Ureter (tissue), 1 donor: ENCODE measurements at places on chromosomes 6 and 20.

- no peak for DNase-seq
Observed at GRCh38 chr6:32151863-32152768, at the start of gene PRRT1. Gene PRRT1, minus strand, starts transcription at chr6:32151939. Its CDS starts 112 bp downstream, at chr6:32151827.

- DNase-seq = no peak
Observed at GRCh38 chr20:48819821-48820648, 7.8 kb downstream of the PREX1 start.

DNA sequence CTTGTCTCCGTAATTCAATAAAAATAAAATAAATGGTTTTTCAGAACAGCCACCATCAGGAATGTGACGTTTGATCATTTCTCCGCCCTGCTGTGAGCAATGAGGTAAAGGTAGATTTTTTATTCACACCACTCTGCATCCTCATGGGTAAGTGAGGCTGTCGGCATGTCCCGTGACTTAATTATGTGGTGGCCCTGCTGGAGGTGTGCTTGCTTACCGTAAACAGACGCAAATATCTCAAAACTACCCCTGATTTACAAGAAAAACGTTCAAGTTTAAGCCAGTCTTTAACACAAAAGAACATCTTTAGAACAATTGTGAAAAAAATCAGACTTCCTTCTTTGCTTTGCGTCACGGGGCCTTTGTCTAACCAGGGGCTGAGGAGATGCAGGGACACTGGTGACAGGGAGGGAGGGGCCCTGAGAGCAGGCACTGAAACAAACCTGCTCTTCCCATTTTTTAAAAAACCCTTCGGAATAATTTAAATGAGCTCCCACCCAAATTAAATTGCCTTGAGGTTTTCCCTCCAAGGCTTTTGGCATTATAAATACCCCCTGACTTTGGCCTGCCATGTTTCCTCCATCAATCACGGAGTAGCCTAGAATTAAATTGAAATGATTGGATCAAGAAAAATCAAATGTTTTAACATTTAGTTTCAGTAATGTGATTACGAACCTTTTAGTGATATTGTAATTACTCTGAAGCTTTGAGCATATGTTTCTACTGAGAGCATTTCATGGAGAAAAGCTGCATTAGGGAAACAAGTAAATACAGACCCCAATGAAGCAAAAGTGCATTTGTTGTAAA is 13.4 kb downstream of the PRKN start:
- no peak for DNase-seq

DNA sequence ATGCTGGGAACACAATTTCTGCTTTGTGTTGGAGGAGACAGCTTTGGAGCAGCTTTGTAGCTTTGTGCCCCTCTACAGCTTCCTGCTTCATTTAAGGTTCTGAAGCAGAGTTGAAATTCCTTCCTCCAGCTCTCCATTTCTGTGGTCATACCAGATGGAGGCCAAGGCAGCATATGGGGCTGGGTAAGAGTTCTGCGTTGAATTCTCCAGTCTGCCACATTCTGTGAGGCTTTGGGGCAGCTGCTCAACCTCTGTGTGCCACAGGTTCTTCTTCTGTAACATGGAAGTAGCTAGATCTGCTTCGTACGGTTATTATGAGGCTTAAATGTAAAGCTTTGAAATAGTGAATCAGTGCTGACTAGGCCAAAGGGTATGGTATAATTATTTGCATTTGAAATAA is 2.9 kb upstream of the TRIM26 start:
- no peak for DNase-seq

- no peak for DNase-seq
Observed at GRCh38 chr20:49925901-49926454, 10.2 kb upstream of the RNF114 start.

DNA sequence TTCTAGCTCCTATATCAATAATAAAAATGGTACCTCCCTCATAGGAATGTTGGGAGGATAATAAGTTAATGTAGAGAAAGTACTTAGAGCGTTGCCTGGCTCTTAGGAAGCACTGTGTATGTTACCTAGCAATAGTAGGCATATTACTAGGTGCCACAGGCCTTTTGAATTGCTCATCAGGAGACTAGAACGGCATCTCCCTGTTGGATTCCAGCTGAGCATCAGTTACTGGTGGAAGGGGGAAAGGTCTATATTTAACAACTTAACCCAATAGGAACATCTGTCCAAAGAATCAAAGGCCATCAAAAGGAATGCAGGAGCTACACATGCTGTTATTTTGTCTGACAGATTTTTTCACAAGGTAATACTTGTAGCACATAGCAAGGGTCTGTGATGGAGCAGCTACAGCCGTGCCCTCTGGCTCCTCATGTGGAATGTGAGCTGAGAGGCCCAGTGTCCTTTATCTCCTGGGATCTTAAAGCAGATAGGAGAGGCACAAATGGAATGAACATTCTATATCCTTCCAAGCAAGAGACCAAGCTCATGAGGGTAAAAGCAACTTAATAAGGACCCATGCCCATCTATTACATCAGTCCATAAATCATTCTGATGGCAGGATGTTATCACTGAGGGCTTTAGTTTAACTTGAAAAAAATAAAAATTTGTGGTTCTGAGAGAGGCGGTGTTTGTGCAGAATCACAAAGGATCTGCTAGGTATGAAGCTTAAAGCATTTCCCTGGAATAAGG is 184.9 kb upstream of the LAMP5 start:
- no peak for DNase-seq

GRCh38 chr6:110781522-110782214 is 33.6 kb downstream of the CDK19 start:
- DNase-seq = no peak

GRCh38 chr6:43081043-43081442 is 4.9 kb downstream of the PTK7 start:
- no peak for DNase-seq

DNA sequence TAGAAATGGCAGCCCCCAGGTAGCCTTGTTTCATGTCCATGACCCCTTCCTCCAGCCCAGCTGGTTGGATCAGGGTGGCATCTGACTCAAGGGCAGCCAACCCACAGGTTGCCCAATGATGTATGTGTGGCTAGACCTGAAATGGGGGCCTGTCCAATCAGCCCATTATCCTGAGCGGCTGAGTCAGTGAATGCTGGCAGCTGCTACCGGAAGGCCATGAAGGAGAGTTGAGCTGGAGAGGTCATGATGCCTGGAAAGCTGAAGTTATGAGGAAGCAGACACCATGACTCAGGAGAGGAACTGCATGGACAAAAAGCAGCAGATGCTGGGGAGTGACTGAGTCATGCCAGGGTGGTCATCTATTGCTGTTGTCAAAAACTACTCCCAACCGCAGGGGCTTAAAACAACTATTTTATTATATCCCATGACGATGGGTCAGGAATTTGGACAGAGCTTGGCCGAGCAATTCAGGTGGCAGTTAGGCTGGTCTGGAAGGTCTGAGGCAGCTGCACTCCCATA is 67.3 kb downstream of the MDGA1 start:
- peak; percentile 81 for DNase-seq

GRCh38 chr6:62819640-62820039 is 391.6 kb upstream of the FKBP1C start:
- no peak for DNase-seq

DNA sequence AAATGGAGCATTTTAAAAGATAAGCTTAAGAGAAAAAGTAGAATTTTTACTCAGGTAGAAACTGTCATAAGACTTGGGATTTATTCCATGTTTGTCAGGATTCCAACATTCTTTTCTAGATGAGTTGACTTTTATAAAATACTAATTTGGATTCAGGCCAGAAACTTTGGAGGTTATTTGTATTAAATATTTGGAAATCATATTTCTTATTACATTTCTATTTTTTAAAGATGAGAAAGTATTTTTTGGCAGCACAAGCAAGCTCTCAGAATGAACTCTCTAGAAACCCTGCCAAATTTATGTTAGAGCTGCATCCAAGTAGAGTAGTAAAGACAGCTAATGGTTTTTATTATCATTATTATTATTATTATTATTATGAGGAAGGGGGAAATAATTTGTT is 1014.9 kb upstream of the GJE1 start:
- DNase-seq = no peak

- DNase-seq = no peak
Observed at GRCh38 chr20:15033269-15033668, 695.9 kb upstream of the FLRT3 start.

DNA sequence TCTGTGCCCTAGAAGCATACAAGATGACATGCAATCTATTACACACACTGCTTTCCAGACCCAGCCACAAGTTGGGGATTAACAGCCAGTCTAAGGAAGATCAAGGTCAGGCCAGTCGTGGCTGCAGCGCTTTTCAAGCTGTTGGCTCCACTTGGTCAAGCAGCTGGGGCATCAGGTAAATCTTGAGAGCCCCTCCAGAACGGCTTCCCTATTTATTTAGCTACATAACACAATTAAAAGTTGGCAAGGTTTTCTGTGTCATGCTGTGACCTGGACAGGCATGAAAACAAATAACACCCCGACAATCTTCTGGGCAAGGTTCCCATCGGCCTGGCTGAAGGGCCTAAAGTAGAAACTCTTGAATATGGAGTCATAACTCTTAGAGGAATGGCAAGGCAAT is 524.3 kb downstream of the PRKN start:
- DNase-seq = no peak

DNA sequence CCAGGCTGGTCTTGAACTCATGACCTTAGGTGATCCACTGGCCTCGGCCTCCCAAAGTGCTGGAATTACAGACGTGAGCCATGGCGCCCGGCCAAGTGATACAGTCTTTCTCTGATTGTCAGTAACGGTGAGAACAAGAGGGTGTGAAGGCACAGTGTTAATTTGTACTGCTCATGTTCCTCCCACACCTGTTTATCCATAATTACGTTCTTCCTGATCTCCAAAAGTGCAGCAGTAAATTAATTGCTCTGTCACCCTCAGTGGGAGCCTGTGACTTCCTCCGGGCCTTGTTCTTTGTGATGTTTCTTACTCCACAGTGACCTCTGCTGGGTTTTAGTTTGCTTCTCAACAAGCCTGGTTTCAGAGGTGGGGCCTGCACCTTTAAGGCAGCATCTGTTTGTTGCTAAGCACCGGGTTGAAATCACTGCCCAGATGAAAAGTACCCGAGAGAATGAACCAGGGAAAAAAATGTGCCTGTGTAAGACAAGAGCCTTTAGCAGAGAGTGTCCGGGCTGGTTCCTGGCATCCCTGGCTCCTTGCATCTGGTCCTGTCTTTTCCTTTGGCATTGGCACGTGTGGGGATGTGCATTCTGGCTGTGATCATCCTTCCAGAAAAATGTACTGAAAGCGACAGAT is 89.1 kb upstream of the CLDN20 start:
- peak; percentile 55 for DNase-seq

DNA sequence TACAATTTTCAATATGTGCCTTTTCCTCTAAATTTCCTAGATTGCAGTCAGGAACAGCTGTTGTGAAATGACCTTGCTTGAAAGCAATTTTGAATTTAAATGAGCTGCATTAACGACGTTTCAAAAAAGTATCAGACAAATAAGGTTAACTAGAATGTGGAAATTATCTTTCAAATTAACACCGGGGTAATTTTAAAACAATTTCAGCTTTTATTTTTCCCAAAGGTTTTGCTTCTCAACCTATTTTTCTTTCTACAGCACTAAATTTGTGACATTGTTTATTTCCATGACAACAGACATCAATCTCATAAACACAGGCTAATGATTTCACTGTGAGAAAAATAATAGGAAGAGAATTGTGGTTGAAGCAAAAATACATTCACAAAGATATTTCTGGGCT is 38.5 kb downstream of the COL12A1 start:
- DNase-seq = no peak

- no peak for DNase-seq
Observed at GRCh38 chr6:156517088-156517487, 260.1 kb upstream of the ARID1B start.

- DNase-seq = no peak
Observed at GRCh38 chr20:11972478-11972877, 54.8 kb downstream of the BTBD3 start.

- DNase-seq = no peak
Observed at GRCh38 chr20:35000311-35000921, 44.7 kb downstream of the MYH7B start.

DNA sequence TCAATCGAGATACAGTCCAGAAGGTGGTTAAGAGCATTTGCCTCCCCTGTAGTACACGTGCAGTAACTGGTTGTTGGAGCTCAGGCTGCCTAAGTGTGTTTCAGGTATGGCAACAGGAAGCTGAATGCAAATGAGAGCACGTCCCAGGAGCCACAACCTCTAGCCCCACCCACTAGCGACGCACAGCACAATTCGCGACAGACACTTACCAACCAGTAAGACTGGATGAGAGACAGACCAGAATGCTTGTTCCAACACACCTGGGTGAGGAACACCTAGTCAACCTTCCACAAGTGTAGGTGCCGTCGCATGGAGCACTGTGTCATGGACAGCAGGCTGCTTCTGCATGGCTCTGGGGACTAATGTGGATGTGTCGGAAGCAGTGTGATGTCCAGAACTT is 7.2 kb upstream of the SERPINB1 start:
- no peak for DNase-seq

- no peak for DNase-seq
Observed at GRCh38 chr6:132669690-132670291, 10.8 kb upstream of the TAAR1 start.

GRCh38 chr6:72328775-72329174 is 293.1 kb upstream of the KCNQ5 start:
- DNase-seq = no peak

- DNase-seq = peak; percentile 51
Observed at GRCh38 chr6:118650582-118651281, 659 bp downstream of the CEP85L start.

DNA sequence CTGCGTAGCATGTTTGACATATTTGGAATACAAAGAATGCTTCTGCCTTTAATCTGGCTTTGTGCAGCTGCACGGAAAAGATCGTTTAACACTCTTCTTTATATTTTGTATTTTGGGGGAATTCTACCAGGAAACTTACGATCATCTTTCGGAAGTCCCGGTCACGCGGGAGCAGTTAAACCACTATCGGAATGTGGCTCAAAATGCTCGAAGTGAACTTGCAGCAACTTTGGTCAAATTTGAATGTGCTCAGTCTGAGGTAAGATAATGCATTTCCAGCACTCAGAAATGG is 42.3 kb downstream of the CCDC170 start:
- DNase-seq = no peak

DNA sequence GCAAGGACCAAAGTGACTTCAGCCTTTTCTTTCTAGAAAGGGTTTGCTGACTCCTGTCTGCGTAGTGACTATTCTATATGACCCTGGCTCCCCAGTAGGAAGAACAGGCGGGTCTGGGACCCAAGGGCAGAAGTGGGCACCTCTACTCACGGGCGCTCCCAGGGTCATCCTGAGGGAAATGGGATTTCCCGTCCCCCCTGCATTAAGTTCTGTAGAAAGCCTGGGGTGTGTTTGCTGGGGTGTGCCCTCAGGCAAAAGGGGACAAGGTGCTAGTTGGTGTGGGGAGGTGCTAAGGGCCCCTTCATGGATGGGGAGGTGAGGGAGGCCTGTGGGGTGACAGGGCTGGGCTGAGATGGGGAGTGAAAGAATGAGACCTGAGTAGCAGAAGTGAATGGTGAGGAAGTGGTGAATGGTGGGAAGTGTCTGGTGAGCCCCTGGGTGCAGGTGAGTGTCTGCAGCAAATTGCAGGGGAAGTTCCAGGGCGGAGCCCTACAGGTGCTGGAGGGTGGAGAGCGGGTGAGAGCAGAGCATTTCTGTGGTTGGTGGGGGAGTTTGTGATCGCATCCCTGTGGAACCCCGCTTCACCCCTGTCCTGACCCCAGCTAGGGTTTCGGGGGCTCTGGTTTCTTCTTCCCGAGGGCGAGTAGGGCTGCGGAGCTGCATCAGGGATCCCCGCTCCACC is 21.1 kb downstream of the RAET1L start:
- DNase-seq = no peak

- DNase-seq = no peak
Observed at GRCh38 chr20:17657079-17657825, 24.8 kb downstream of the RRBP1 start.
